ENCODE measurements at places on chromosomes 4 and X. TPM values are rescaled to one million over a fixed set of nuclear protein-coding genes. Genes with fewer than 3 reads are reported as not detected.

The NMU gene
- 81.1 TPM for total RNA-seq

The CTAG1B gene
- total RNA-seq, result not detected

DNA sequence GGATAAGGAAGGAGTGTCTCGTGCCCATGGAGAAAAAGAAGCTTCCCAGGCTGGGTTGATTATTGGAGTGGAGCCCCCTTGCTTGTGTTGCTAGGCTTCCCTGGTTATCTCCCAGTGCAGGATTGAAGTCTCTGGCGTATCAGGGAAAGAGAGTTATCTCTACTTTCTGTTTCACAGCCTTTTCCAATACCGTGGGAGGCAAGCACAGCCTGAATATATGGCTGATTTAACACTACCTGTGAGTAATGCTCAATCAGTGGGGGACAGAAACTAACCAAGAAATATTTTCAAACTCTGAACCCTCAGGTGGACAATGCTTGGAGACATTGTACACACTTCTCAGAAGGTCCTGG is 65.2 kb downstream of the SERPINA7 start:
- H3K36me3 ChIP-seq, result no peaks in the 10 kb centered on the region
- H3K4me3 ChIP-seq, result no peak overlapping the region
- no peaks in the 10 kb centered on the region for H3K4me1 ChIP-seq
- DNase-seq, result no peak
- H3K27me3 ChIP-seq, result no peaks in the 10 kb centered on the region

DNA sequence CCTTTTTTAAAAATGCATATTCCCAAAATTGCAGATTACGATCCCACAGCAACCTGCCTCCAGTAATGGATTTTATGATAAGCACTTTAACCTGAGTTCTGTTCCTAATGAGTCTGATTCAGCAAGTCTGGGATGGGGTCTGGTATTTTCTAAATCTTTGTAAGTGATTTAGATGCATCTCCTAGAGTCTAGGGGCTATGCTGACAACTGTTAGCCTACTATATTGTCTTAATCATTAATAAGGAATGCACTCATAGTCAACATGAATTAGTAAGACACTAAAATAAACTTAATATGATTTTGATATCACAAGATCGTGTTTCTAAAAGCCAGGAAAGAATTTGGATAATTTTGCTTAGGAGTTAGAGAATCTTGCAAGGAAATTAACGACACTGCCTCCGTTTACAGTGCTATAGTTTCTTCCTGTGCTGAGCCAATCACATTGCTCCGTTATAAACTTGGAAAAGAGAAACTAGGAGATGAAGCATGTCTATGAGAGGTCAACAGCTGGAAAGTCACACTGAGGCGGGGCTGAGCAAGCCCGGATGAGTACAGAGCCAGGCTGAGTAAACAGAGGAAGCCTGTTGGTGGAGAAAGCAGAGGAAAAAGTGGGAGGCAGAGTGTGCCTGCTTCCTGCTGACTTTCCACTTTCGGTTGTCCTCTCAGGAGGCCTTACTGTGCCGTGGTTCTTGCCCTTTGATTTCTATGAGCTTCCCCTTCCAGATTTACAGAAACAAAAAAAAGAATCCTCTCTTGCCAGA is 5.4 kb downstream of the SCARB2 start:
- no peaks in the 10 kb centered on the region for H3K36me3 ChIP-seq
- H3K4me3 ChIP-seq, result no peak overlapping the region
- no peaks in the 10 kb centered on the region for H3K27me3 ChIP-seq
- H3K27ac ChIP-seq, result no peak overlapping the region

DNA sequence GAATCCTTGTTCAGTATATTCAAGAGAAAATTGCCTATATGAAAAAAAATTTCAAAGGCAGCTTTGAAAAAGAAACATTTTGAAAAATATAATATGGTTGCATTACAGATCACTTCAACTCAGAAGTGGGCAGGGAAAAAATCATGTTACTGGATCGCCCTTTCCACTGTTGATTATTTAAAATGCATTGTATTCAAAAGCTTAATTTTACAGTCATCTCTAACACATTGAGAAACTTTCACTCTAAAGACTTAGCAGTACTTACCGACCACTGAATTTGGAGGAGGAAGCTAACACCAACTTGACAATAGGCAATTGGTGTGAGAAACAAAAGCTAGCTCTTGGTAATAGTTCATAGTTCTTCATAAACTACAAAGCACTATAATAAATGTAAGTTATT is 101.9 kb downstream of the CEP135 start:
- peaks cover 16% of the 10 kb centered on the region for H3K4me1 ChIP-seq
- H3K27me3 ChIP-seq, result no peaks in the 10 kb centered on the region
- no peak overlapping the region for H3K4me3 ChIP-seq
- H3K27ac ChIP-seq, result no peak overlapping the region

The ZAR1 gene
- 0.47 TPM for total RNA-seq

DNA sequence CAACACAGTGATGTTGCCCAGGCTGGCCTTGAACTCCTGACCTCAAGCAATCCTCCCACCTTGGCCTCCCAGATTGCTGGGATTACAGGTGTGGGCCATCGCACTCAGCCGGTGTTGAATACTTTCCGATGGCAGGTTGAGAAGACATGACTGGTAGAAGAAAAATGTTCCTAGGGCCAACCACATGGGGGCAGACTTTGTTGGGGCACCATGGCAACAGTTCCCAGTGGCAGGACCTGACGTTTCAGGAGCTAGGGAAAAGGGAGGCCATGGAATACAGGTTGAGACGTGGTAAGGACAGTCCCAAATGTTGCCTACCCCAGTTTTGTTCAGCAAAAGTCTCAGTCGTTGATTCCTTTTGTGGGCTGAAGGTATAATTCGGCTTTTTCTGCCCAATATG is 134.6 kb downstream of the ASMT start:
- H3K27me3 ChIP-seq, result no peaks in the 10 kb centered on the region
- DNase-seq, result no peak
- H3K36me3 ChIP-seq, result no peaks in the 10 kb centered on the region
- peaks cover 23% of the 10 kb centered on the region for H3K4me1 ChIP-seq
- no peak overlapping the region for H3K4me3 ChIP-seq
- H3K27ac ChIP-seq, result peak overlapping the region; percentile 60

DNA sequence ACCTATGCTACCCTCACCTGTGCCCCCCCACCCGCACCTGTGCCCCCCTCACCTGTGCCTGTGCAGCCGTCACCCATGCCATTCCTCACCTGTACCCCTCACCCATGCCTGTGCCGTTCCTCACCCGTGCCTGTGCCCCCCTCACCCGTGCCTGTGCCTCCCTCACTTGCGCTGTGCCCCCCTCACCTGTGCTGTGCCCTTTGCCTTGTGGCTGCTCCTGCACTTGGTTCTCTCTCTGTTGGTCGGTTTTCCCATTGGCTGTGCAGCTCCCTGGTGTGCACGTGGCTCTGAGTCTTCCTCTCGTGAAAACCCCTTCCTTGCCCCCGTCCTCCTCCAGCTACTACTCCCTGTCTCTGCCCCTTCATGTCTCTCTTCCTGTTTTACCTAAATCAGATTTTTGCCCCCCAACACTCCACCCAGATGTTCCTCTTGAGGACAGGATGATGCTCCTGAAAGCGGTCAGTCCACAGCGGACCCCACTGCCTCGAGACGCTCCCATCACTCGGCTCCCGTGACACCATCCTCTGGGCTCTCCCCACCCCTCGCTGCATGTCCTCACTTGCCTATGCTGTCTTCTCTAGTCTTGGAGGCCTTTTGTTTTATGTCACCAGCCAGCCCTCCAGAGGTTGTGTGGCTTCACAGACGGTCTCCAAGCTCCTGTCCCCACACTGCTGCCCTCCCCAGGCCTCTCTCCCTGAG is 6.8 kb downstream of the MAEA start:
- no peaks in the 10 kb centered on the region for H3K27me3 ChIP-seq
- no peak overlapping the region for H3K4me3 ChIP-seq
- DNase-seq, result no peak
- peaks cover 11% of the 10 kb centered on the region for H3K4me1 ChIP-seq

DNA sequence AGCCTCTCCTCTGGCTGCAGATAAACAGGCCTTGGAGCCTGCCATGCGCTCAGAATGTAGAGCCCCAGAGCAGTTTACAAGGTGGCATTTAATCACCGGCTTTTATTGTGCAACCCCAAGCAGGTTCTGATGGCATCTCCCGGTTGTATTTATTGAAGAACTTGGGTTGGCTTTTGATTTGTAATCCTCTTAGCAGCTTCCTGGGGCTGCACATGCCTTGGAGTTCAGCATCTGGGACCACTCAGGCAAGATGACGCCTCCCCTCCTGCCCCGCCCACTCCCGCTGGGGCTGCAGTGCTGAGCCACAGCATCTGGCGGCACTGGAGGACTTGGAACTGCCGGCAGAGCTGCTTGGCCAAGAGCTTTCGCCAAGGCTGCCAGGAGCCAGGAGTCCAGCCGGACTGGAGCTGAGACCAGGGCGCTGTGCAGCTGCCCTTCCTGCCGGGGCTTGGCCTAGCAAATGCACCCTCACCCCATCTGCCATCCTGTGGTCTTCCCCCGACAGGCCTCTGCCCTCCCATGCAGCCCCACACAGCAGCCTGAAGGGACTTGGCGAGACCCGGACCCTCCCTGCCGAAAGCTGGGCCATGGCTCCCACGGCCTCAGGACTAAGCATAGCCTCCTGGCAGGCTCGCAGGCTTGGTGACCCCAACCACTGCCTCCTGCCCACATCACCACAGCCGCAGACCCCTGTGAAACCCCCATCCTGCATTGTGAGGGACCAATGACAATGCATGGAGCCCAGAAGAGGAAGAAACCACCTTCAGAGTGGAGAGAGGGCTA is 5.4 kb downstream of the HTRA3 start:
- DNase-seq, result no peak
- no peak overlapping the region for H3K27ac ChIP-seq
- no peaks in the 10 kb centered on the region for H3K4me1 ChIP-seq
- H3K4me3 ChIP-seq, result no peak overlapping the region
- no peaks in the 10 kb centered on the region for H3K27me3 ChIP-seq

- no peaks in the 10 kb centered on the region for H3K4me1 ChIP-seq
- H3K27me3 ChIP-seq, result no peaks in the 10 kb centered on the region
- DNase-seq, result no peak
- no peak overlapping the region for H3K4me3 ChIP-seq
Measured at GRCh38 chrX:135489542-135489941, 30.9 kb upstream of the INTS6L start.

DNA sequence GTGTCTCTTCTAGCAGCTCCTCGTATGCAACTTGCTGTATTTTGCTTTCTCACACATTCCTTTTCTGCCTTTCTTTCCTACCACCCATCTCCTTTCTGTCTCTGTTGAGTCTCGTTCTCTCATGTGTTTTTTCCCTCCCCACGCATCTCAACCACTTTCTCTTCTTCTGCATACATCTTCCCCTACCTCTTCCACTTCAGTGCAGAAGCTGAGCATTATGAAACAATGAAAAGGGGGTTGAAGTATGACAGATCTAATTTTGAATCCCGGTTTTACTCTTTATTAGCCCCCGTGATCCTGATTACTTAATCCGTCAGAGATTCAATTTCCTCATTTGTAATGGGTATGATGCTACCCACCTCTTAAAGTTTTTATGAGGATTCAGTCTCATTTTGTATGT is 7.3 kb downstream of the FAM241A start:
- DNase-seq, result no peak
- no peaks in the 10 kb centered on the region for H3K27me3 ChIP-seq

- no peak for DNase-seq
- H3K27ac ChIP-seq, result no peak overlapping the region
- no peak overlapping the region for H3K4me3 ChIP-seq
- H3K4me1 ChIP-seq, result no peaks in the 10 kb centered on the region
- no peaks in the 10 kb centered on the region for H3K36me3 ChIP-seq
Measured at GRCh38 chrX:37755025-37755424, 24.8 kb upstream of the CYBB start.

DNA sequence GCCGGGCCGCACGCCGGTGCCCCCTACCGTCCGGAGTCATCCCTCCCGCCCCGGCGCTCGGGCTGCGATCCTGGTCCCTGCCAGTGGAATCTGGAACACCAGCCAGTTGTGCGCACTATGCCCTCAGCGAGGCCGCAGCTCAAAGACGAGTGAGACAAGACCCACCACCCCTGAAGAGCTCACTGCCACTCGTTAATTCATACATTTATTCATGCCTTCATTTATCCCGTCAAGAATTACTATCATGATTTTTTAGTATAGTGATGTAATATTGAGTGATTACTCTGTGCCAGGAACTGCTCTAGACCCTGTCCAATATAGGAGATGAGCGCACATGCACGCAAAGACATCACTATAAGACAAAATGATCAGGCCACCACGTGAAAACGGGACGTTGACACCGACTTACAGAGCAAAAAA is 247 bp upstream of the PPA2 start:
- no peaks in the 10 kb centered on the region for H3K36me3 ChIP-seq
- peaks cover 8% of the 10 kb centered on the region for H3K4me1 ChIP-seq
- no peaks in the 10 kb centered on the region for H3K27me3 ChIP-seq
- peak; percentile 78 for DNase-seq

- no peak overlapping the region for H3K27ac ChIP-seq
- peak overlapping the region; percentile 93 for H3K4me3 ChIP-seq
- peaks cover 20% of the 10 kb centered on the region for H3K4me1 ChIP-seq
- no peak for DNase-seq
Measured at GRCh38 chr4:6781561-6781960, 966 bp upstream of the KIAA0232 start.

- peaks cover 6% of the 10 kb centered on the region for H3K4me1 ChIP-seq
- no peaks in the 10 kb centered on the region for H3K36me3 ChIP-seq
- DNase-seq, result no peak
- H3K27me3 ChIP-seq, result no peaks in the 10 kb centered on the region
- H3K27ac ChIP-seq, result no peak overlapping the region
- no peak overlapping the region for H3K4me3 ChIP-seq
Measured at GRCh38 chrX:100911731-100912130, 17.0 kb downstream of the XKRX start.

The C4orf54 gene
- not detected for total RNA-seq

The MXD4 gene
- 22.0 TPM for total RNA-seq

DNA sequence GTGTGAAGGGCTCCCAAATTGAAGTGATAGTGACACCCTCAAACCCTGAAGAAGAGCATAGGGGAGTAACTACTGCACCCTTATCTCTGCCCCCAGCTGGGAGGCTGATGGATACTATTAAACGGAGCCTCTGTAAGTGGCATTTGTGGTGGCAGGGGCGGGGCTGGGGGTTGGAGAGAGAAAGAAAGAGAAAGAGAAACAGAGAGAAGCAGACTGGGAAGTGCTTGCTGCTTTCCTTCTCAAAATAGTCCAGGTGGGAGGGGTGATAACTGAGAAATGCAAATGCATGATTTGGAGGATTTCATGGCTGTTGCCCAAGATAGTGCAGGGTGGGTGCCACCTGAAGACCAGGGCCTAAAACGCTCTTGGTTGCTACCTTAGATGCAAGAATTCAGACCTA is 253.5 kb upstream of the GATB start:
- H3K36me3 ChIP-seq, result no peaks in the 10 kb centered on the region
- no peak overlapping the region for H3K4me3 ChIP-seq

- no peak overlapping the region for H3K4me3 ChIP-seq
- no peak for DNase-seq
- no peaks in the 10 kb centered on the region for H3K36me3 ChIP-seq
- no peak overlapping the region for H3K27ac ChIP-seq
- no peaks in the 10 kb centered on the region for H3K27me3 ChIP-seq
Measured at GRCh38 chr4:138501614-138502013, 259.5 kb upstream of the SLC7A11 start.

- no peaks in the 10 kb centered on the region for H3K36me3 ChIP-seq
- no peaks in the 10 kb centered on the region for H3K27me3 ChIP-seq
- no peak for DNase-seq
- no peak overlapping the region for H3K4me3 ChIP-seq
Measured at GRCh38 chr4:19803406-19803805, 448.3 kb upstream of the SLIT2 start.

GRCh38 chr4:19348746-19349145 is 903.0 kb upstream of the SLIT2 start:
- no peak overlapping the region for H3K4me3 ChIP-seq
- no peaks in the 10 kb centered on the region for H3K4me1 ChIP-seq
- no peak for DNase-seq

- H3K4me3 ChIP-seq, result no peak overlapping the region
- H3K27ac ChIP-seq, result no peak overlapping the region
- H3K36me3 ChIP-seq, result no peaks in the 10 kb centered on the region
Measured at GRCh38 chr4:172750910-172751309, 417.7 kb upstream of the GALNT7 start.

The PCDH18 gene
- total RNA-seq, result 0.17 TPM

The SMIM10 gene
- not detected for total RNA-seq
